Right lobe of liver (tissue), 6 donors: ENCODE measurements at places on chromosomes 12 and 14. TPM values are rescaled to one million over a fixed set of nuclear protein-coding genes. Genes with fewer than 3 reads are reported as not detected.

Gene ANKRD13A
- total RNA-seq, result 20.2 TPM

GRCh38 chr14:83733670-83734069, 1796.3 kb upstream of the FLRT2 start:
- DNase-seq, result no peak

DNA sequence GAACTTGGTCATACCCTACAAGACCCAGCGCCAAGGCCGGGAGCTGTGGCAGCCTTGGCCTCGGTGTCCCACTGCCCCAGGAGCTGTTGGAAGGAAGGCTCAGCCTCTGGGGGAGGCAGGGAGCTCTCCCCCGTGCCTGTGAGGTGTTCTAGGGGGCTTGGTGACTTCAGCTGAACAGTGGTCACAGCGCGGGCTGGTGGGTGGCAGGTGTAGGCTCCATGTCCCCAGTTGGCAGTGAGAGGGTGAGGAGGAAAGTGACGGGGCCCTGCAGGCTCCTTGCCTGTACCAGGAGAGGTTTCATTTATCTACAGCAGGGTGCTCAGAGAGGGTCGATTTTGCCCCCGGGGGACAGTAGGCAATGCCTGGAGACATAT, 47.5 kb downstream of the DLK1 start:
- DNase-seq, result no peak

DNA sequence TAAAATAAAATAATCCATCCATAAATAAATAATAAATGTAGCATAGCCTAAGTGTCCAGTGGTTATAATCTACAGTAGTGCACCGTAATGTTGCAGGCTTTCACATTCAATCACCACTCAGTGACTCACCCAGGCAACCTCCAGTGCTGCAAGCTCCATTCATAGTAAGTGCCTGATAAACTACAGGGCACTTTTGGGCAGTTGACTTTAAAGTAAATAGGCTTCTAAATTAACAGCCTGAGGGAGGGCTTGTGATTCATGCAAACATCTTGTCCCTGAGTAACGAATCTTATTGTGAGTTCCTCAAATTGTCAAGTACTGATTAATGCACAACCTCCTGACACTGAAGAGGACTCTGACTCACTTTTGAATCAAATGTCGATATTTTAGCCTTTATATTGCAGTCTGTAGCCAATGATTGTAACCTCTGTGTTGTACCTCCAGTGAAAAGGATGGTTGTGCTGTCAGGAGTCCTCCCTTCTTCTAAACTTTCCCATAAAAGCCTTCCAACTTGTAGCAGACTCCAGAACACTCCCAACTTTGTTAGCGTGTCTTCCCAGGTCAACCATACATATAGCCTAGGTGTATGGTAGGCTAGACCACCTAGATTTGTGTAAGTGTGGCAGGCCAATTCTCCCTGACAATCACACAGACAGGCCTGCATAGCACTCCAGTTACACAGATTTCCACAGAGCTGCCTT, 55.0 kb upstream of the BICD1 start:
- no peak for DNase-seq
